AG04450 (cell line): ENCODE measurements at places on chromosomes 6 and 20. TPM values are rescaled to one million over a fixed set of nuclear protein-coding genes. Genes with fewer than 3 reads are reported as not detected.

Gene NOX3
- polyA plus RNA-seq: not detected in 2 replicates

DNA sequence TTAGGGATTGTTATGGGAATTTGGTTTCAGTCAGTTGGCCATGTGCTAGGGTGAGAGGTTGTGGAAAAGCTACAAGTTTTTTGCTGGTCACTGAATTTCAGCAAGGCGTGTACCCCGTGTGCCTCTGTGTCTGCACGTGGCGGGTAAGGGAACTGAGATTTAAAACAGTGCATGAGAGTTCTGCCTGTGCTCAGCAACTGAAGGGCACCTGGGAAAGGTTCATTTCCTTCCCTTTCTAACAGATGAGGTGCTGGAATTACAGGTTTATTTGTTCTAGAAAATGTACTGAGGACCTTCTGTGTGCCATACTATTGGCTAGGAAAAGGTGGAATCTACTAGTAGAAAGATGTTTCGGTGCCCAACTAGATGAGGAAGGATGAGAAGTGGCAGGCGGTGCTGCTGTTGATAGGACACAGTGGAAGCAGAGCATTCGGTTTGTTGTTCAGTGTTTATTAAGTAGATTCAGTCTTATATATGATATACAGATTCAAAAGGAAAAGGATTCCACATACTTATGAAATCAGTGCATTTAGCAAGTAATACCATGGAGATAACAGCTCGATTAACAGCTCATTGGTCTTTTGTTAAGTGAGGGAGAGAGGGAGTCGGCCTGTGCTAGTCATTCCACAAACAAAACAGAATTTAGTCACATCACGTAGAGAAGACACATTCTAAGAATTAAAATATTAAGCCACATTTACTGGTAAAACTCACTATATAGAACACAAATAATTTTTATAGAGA, 84.7 kb downstream of the ASXL1 start:
- no peak for DNase-seq

DNA sequence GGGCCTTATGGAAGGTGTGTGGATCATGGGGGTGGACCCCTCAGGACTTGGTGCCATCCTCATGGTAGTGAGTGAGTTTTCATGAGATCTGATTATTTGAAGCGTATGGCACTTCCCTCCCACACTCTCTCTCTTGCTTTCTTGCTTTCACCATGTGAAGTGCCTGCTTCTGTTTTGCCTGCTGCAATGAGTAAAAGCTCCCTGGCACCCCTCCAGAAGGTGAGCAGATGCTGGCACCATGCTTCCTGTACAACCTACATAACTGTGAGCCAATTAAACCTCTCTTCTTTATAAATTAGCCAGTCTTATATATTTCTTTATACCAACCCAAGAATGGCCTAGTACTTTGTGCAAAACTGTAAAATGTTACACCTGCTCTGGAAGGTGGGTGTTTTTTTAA, 396.8 kb upstream of the HS3ST5 start:
- DNase-seq: no peak

DNA sequence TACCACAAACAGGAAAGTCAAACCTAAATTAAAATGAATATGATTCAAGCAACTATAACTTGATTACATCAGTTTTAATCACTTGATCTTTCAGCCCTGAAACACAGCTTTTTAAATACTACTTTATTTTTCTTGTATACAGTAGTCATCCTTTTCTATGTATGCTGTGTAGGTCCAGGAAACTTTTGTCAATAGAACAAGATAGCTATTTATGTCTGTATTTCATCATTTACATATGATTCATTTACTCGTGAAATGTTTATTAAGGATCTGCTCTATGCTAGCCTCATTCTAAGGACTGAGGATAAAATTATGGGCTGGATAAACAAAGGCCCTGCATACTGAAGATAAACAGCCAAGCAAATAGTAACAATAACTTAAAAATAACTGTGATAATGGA, 930.2 kb downstream of the TFAP2A start:
- DNase-seq: no peak

GRCh38 chr6:81934936-81935335, 182.5 kb upstream of the TENT5A start:
- no peak for DNase-seq

- no peak for DNase-seq
These were observed 859 bp upstream of the BIRC7 start for GRCh38 chr20:63234693-63235398.

Gene BPIFB1
- not detected in 2 replicates for polyA plus RNA-seq

Gene ARFGEF3
- 0.02 and 0.04 TPM in 2 replicates for polyA plus RNA-seq

Gene PPP1R14C
- not detected in 2 replicates for polyA plus RNA-seq

DNA sequence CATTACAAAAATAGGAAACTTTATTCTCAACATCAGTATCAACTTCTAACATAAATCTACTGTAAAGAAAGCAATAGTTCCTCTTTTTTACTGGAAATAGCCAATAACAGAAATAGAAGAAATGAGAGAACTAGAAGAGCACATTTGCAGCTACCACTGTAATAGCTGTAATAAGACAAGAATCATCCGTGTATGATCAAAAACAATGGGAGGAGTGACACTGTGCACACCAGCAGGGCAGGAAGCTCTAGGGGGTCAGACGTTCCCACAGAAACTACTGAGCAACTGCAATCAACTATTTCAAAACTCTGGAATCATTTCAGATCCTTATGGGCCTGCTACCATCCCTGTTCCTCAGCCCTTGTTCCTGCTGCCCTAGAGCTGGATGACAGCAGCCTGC, 43.7 kb downstream of the NINL start:
- no peak for DNase-seq

DNA sequence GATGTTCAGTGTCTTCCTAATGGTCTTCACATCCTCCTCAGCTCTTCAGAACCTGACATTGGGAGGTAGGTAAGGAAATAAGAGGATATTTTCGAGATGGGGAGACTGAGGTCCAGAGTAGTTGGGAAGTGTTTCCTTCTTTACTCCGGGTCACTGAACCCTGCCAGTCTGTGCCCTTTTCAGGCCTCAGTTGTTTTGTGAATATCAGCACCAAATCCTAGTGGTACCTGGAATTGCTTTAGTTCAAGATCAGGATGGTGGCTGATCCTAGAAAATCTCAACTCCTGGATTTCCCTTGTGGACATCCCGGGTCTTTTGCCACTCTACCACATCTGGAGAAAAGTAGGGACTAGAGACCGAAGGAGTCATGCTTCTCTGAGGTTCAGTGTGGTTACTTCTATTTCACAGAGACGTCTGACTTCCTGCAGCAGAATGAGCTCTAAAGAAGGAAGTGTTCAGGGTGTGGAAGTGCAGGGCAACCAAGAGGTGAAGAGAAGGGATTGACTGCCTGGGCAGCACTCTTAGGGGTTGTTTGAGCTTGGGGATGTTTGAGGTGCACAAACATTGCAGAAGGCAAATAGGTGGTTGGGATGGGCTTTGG, 995 bp downstream of the STK4 start:
- no peak for DNase-seq

Gene ELOVL4
- polyA plus RNA-seq: 2.5 and 3.3 TPM in 2 replicates

GRCh38 chr6:156169371-156169770, 607.8 kb upstream of the ARID1B start:
- DNase-seq: no peak

- DNase-seq: no peak
These were observed 13.3 kb upstream of the MYT1 start for GRCh38 chr20:64150756-64151632.

DNA sequence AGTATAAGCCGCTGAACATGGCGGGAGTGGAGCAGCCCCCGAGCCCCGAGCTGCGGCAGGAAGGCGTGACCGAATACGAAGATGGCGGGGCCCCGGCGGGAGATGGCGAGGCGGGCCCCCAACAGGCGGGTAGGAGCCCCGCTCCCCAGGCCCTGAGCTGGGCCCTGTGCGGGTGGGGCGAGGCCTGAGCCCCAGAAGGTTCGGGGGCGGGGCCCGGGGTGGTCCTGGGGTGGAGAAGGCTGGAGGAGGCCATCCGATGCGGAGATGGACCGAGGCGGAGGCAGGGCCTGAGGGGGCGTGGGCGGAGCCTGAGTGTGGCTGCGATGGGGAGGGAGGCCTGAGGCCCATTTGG, 7.1 kb downstream of the L3MBTL1 start:
- DNase-seq: no peak

Gene TINAG
- polyA plus RNA-seq: not detected in 2 replicates

DNA sequence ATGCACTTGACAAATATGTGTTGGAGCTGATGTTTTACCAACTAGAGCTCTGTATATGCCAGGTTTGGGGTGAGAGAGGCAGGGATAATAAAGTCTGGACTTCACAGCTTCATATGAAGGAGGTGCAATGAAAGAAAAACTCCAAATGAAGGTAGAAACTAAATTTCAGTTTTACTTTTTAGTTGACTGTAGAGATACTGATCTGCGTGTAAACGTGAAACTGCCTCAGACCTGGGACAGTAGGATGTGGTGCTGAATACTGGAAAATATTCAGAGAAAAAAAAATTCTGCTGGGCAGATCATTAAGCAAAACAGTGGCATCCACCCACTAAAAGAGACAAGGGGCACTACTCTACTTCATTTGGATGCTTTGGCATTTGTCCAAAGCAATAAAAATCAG, 94.5 kb downstream of the BACH2 start:
- DNase-seq: no peak

Gene OVOL2
- polyA plus RNA-seq: not detected in 2 replicates

Gene SLC22A16
- 0.12 TPM in 1 of 2 replicates, not detected in the other for polyA plus RNA-seq

- DNase-seq: no peak
These were observed 32.0 kb downstream of the UBD start for GRCh38 chr6:29527564-29527963.

DNA sequence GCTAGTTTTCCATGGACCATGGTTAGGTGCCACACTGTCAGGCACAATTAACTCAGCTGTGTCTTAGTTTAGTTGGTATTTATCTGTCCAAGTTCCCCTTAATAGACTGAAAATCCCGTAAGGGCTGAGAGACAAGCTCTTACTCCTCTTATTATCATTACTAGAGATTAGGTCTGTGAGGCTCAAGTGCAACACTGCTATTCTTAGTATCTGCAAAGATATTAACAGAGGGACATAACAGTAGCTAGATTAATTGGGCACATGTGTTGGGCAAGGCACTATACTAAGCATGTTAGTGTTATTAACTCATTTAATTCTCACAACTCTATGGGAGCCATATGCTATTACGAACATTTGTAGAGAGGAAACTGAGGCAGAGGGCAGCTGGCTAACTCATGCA, 137.3 kb downstream of the VEGFA start:
- no peak for DNase-seq

Gene PAK1IP1
- polyA plus RNA-seq: 18.7 and 24.2 TPM in 2 replicates

GRCh38 chr6:122669418-122669817, 59.2 kb downstream of the PKIB start:
- no peak for DNase-seq

DNA sequence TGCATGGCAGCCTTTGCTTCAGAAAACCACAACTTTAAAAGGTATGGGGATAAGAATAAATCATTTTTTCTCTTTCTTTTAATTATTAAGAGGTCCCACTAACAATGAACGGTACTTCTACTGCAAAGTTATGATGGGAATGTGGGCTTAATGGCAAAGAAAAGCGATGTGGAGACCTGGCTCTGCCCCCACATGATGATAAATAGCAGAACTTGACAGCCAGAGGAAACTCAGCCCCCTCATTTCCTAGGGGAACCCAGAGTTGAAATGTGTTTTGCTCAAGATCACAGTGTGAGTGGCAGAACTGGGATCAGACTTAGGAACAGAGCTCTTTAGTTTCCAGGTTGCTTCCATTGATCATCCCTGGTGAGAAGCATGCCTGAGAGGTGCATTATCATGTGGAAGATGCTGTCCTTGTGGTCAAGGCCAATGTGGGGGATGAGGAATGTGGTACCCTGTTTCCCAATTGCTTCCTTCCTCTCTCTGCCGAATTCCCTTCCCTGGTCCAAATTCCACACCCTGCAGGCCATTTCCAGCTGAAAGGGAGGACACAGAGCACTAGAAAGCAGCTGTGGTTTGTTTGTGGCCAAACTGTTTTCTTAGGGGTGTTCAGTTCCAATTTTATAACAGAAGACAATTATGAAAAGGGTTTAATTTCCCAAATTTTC, 66.0 kb downstream of the BACH2 start:
- DNase-seq: no peak

Gene IER3
- 85.2 and 98.7 TPM in 2 replicates for polyA plus RNA-seq

DNA sequence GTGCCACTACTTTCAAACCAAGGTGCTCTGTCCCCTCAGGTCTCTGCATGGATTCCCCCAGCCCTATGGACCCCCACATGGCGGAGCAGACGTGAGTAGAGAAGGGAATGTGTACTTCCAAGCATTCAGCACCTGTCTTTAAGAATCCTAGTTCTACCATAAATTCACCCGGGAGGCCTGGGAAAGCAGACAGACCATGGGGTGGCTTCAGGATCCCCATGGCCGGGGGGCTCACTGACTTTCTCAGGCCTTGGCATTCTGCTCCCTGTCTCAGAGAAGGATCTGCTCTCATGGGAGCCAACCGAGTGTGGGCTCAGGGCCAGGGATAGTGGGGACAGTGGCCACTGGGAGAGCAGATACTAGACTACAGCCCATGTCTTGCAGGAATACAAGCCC, 2.3 kb downstream of the CDC25B start:
- DNase-seq: no peak

Gene ENPP3
- 0.11 and 0.14 TPM in 2 replicates for polyA plus RNA-seq

DNA sequence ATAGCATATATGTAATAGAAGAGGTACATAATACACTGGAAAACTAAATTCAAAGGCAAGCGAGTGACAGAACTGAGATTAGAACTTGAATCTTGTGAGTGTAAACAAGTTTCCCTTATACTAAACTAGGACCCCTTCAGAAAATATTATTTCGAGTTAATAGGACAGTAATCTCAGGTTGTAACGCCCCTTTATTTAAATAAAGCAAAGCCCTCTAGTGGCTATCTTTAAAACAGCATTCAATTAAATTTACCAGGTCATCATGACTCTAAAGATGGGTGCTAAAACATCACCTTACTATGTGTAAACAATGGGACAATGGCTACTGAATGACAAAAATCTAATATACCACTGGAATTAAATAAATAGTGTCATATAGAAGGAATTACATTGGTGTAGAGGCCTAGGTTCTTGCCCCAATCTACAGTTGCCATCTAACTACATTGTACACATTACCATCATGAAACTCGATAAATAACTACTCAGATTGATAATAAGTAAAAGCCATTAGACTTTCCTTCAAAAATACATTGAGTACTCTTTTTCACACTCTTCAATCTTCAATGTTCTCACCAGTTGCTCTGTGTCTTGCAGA, 255.4 kb upstream of the IRAK1BP1 start:
- DNase-seq: no peak

Gene RPS6KA2
- 70.9 and 76.6 TPM in 2 replicates for polyA plus RNA-seq

DNA sequence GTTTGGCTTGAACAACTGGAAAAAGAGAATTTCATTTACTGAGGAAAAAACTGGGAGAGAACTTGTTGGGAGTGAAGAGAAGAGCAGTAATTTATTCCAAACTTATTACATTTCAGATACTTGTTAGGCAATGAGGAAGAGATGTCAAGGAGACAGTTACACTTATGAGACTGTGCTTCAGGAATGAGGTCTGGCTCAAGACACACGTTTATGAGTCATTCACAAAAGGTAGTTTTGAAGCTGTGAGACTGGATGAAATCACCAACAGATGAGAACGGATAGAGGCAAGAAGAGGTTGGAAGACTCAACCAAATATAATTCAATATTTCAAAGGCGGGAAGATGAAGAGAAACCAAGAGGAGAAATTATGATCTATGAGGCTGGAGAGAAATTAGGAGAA, 70.6 kb upstream of the DEFB112 start:
- no peak for DNase-seq

Gene ADGRB3
- not detected in 2 replicates for polyA plus RNA-seq

Gene CTSZ
- polyA plus RNA-seq: 141 and 156 TPM in 2 replicates

GRCh38 chr20:41387444-41387851, 20.8 kb upstream of the EMILIN3 start:
- no peak for DNase-seq

Gene RING1
- 23.8 and 26.8 TPM in 2 replicates for polyA plus RNA-seq

Gene PPP2R5D
- polyA plus RNA-seq: 59.5 and 61.5 TPM in 2 replicates
